Liver (tissue), 10 donors: ENCODE measurements at places on chromosomes 4 and X.

GRCh38 chrX:141127146-141127545 is 49.8 kb downstream of the LDOC1 start:
- no peak for DNase-seq

- DNase-seq, result no peak
Measured at GRCh38 chrX:118536204-118536603, 40.6 kb downstream of the DOCK11 start.

DNA sequence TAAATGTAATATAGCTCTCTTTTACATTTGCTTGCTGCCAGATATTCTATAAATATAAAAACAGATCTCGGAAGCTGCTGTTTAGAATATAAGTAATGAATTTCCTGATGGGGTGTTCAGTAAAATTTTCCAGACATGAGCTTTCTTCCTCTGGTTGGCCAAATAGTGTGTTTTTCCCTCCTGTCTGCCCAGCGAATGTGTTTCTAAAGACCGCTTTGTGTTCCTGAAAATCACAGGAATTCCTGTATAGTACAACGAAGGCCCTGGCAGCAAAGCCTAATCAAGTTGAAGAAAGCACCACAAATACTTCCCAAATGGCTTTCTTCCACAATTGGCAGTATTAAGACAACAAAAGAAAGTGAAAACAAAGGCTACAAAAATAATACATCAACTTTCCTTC is 494.1 kb downstream of the INPP4B start:
- no peak for DNase-seq

DNA sequence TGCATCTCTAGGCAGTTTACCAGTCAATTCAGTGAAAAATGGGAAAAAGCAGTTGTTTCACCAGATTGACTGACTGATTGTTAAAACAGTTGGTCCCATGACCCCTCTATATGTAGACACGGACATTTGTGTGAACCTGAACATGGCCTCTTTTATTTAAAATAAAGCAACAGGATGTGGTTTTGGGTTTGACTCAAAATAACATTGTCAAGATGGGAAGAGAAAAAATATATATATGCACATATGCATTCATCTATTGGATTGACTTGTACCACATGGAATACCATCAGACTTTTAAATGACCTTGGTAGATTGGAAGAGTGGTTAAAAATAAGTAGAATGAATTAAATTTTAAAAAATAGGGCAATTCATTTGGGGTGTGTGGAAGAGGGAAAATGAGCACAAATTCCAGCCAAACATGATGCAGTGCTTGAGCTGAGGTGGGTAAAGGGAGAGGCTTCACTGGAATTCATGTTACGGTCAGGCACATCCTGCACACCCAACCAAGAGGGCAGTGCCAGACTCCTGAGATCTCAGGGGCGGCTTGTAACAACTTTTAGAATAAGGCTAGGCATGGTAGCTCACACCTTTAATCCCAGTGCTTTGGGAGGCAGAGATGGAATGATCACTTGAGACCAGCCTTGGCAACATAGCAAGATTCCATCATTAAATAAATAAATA is 560.7 kb upstream of the TENM3 start:
- DNase-seq, result no peak

DNA sequence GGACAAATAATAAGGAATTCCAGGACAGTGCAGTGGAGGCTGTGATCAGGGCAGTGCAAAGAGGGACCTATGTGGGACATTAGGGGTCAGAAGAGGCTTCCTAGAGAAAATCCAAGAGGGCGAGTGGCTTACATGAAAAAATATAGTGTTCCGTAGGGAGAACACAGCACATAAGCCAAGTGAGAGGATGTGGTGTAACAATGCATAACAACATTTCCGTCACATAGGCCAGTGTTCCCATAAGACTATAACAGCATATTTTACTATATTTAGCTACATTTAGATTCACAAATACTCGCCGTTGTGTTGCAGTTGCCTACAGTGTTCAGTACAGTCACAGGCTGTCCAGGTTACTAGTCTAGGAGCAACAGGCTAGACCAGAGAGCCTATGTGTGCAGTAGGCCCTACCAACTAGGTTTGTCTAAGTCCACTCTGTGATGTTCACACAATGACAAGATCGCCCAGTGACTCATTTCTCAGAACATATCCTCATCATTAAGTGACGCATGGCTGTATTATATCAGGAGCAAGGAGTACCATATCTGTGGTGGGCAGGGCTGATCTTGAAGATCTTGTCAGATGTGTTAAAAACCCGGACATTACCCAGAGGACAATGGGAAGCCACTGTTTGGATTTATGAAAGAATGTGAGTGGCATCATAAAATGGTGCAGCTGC is 74.0 kb upstream of the TBL1X start:
- DNase-seq, result no peak

- no peak for DNase-seq
Measured at GRCh38 chr4:48831532-48832030, 693 bp downstream of the OCIAD1 start.

DNA sequence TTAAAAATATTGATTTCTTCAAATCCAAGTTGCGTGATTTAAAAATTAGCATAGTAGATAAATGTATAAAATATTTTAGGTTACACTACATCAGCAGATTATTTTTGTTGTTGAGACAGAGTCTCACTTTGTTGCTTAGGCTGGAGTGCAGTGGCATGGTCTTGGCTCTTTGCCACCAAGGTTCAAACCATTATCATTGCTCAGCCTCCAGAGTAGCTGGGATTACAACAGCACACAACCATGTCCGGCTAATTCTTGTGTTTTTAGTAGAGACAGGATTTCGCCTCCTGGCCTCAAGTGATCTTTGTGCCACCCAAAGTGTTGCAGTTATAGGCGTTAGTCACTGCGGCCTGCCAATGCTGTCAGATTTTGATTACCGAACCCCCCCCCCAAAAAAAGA is 1390.5 kb upstream of the TENM3 start:
- no peak for DNase-seq
